ENCODE measurements at places on chromosomes 1 and 21.

DNA sequence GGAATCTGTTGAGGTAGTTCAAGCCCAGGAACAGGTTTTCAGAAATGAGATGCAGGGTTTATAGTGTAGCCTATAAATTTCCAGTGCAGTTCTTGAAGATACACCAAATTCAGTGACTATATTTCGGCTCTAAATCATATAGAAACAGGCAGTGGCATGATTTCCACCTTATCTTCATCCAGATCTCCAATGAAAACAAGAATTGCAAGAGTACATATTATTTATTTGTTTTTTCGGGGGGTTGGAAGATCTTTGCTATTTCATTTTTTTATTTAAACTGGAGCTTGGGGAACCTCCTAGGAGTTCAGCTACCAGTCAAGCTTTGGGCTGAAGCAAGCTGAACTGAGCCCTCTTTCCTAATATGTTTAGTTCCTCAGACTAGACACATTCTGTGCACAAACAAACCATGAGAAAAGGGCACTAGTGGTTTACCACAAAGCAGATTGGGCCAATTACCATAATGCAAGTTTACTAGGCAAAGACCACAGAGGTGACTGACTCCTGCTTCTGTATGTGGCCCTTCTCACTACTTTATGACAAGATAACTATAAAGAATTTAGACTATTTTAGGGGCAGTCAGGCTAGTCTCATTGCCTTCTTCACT lies 68.5 kb downstream of the RGS2 start:
- no peak for DNase-seq

GRCh38 chr1:29197590-29197924 lies 15.9 kb upstream of the SRSF4 start:
- DNase-seq = peak; percentile 34

GRCh38 chr1:223802602-223803001 lies 43.1 kb downstream of the TP53BP2 start:
- DNase-seq = no peak

DNA sequence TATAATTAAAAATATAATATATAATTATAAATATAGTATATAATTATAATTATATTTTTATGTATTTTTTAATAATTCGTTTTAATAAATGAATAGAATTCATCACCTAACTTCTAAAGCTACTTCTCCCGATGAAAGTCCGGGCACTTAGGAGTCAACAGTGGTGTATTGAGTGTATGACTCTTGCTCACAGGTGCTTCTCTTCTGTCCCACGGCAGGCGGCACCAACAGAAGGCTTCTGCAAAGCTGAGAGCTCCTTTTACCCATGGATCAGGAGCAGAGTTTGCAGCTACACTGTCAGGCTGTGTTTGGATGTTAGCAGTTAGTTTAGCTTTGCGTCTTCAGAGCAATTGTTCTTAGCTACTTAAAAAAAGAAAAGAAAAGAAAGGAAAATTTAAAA lies 122.4 kb downstream of the LIPI start:
- DNase-seq = no peak

- DNase-seq = no peak
Observed at GRCh38 chr1:116918714-116919357, 9.1 kb downstream of the PTGFRN start.

DNA sequence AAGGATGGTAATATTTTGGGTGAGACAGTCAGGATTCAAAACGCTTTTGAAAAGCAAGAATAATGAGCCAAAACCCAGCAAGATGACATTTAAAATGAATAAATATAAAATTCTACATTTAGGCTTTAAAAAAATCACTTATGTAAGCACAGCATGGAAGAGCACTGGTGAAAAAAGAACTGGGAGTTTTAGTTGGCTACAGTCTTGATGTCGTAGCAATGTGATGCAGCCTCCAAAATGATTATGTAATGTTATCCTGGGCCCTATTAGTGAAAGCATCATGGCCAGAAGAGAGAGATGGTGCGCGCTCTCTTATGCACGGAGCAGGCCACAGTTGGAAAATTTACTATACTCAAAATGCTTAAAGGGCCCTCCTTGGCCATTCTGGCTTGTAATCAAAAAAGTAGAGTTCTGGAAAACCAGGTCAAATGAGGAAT lies 5.1 kb downstream of the KCNJ9 start:
- DNase-seq = no peak

- no peak for DNase-seq
Observed at GRCh38 chr1:151800830-151801229, 4.4 kb downstream of the LINGO4 start.

DNA sequence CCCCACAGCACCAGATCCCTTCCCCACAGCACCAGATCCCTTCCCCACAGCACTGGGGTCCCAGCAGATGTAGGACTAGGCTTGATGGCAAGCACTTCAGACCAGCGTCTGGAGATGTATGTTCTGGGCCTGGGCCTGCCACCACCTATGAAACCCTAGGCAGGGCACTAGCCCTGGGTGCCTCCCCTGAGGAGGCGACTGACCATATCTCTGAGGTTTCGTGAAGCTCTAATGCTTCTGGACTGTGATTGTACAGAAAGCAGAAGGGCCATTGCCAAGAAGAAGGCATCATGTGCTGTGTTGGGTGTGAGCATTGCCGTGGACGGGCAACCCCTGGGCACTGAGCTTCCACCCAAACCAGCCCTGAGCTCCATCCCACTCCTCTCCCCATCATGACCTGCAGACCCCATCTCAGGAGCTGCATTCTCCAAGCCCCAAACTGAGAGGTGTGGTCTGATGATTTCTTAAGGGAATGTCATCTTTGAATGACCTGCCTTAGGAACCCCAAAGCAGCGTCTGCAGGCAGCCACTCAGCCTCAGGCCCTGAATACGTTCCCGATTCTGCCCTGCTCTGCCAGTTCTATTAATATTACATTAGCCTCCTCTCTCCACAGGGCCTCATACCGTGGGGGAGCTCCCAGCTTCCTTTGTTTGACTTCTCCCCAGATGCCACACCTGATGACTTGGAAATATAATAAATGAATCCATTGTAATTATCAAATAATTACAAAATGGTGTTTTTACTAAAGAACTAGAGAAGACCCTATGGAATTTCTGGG lies 163.4 kb downstream of the TRIM33 start:
- DNase-seq = no peak

DNA sequence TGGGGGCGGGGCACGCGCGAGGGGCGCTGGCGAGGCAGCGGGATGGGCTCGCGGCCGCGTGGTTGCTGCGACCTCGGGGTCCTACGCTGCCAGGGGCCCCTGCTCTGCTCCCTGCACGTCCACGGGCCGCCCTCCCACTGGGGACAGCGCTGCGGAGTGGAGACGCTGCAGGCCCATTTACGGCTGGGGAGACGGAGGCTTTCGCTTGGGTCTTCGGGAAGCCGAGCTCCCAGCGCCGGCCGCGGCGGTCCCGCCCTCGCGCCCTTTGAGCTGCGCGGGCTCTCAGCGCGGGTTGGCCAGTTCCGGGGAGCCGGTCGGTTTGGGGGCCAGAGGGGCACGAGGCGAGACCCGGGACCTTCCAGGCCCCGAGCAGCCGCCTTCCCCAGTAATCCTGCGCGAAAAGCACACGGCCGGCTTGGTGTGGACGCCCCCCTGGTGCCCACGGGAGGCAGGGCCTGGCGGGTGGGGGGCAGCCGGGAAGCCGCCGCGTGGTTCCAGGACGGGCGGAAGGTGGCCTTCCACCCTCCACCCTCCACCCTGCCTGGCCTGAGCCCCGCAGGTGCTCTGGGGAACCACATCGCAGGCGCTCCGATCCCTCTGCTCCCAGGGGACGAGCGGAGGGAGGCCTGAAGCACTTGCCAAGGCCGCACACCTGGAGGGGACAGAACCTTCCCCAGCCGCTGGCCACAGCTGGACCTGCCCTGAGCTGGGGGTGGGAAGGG lies 570 bp upstream of the PEX10 start:
- no peak for DNase-seq

DNA sequence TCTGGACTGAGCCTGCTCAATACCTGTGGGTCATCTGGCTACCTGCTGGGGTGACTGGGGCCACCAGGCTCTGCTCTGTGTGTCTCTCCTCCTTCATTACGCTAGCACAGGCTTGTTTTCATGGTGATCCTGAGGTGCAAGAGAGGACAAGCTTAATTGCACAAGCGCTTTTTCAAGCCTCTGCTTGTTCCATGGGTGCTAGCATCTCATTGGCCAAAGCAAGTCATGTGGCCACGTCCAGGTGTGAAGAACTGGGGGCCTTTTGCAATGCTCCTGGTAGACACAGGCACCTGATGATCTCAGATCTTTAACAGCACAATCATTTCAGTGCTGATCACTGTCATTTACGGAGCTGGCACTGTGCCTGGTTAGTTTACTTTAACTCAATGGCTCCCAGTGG lies 114.6 kb downstream of the KAZN start:
- DNase-seq = no peak

- peak; percentile 30 for DNase-seq
Observed at GRCh38 chr21:32096411-32096810, 182.4 kb downstream of the MIS18A start.

- DNase-seq = peak; percentile 43
Observed at GRCh38 chr1:155013632-155014031, 11.0 kb downstream of the ZBTB7B start.

DNA sequence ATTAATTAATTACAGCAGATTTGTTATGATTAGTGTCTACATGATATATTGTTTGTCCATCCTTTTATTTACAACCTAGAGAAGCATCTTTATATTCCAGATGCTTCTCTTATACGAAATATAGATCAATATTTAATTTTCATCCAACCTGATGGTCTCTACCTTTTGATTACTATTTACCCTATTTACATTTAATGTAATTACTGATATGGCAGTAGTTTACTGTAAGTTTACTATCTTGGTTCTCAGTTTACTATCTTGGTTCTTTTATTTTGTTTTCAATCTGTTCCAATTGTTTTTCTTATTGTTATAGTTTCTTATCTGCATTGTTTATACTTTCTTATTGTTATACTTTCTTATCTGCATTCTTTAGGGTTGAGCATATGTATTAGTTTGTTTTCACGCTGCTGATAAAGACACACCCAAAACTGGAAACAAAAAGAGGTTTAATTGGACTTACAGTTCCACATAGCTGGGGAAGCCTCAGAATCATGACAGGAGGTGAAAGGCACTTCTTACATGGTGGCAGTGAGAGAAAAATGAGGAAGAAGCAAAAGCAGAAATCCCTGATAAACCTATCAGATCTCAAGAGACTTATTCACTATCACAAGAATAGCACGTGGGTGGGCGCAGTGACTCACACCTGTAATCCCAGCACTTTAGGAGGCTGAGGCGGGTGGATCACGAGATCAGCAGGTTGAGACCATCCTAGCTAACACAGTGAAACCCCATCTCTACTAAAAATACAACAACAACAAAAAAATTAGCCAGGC lies 28.9 kb downstream of the FAF1 start:
- peak; percentile 45 for DNase-seq

- no peak for DNase-seq
Observed at GRCh38 chr1:49333906-49334305, 557.2 kb upstream of the BEND5 start.
